ENCODE measurements at places on chromosomes 3 and 15.

DNA sequence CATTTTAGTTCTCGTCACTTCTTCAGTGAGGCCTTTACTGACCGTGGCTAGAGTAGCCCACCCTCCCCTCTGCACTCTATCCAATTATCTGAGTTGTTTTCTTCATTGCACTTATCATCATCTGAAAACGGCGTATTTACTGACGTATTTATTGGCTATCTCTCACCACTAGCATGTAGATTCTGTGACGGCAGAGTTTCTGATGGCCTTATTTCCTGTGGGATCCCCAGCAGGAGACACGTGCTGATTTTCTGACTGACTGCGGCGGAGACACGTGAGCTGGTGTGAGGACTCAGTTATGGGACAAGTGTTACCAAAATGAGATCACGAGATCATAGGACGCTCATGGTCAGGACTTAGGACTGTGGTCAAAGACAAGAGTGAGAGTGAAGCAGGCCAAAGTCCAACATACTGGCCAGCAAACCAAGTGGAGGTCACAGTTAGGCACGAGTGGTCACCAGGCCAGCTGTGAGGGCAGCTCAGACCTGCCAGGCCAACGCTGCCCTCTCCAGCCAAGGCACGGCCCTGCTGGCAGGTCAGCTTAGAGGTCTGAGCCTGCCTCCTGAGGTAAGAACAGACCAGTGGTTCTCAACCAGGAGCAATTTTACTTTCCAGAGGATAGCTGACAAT lies 50.6 kb upstream of the BNIP2 start:
- no peak for DNase-seq

DNA sequence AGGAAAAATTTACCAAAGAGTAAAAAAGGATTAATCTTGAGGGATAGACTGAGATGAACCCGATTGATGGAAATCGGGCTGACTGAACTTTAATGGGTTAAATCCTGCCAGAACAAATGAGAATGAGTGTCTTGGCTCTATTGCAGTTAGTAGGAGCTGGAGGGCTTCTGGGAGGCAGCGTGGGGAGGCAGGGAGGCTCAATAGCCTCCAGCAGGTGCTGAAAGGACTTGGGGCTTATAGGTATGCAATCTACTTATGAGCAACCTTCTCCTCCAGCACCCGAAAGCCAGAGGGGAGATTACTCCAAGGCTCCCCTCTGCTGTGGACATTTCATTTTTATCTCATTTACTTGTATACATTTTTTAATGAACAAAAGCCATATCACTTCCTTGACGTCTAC lies 1.0 kb upstream of the CRYBG3 start:
- DNase-seq: no peak

GRCh38 chr15:82768414-82769054 lies 37.3 kb downstream of the FSD2 start:
- no peak for DNase-seq

GRCh38 chr3:26703519-26703918 lies 80.9 kb downstream of the LRRC3B start:
- no peak for DNase-seq

GRCh38 chr3:132926098-132926497 lies 112.1 kb upstream of the TMEM108 start:
- no peak for DNase-seq

DNA sequence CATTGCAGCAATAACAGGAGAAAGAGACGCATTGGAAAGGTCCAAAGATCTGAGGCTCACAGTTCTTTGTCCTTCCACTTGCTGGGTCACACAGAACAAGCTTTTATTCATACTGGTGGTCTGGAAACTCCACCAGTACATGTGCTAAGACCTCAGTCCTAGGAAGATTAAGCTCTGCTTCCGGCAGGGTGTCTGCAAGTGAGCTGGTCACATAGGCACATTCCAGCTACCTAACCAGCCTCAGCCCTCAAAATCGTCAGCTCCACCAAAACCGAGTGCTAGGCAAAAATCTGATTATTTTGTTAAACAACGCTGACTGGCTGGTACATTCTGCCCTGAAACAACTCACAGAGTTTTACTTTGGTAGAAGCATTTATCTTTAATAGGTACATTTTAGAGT lies 2.2 kb downstream of the ZBED2 start:
- no peak for DNase-seq

DNA sequence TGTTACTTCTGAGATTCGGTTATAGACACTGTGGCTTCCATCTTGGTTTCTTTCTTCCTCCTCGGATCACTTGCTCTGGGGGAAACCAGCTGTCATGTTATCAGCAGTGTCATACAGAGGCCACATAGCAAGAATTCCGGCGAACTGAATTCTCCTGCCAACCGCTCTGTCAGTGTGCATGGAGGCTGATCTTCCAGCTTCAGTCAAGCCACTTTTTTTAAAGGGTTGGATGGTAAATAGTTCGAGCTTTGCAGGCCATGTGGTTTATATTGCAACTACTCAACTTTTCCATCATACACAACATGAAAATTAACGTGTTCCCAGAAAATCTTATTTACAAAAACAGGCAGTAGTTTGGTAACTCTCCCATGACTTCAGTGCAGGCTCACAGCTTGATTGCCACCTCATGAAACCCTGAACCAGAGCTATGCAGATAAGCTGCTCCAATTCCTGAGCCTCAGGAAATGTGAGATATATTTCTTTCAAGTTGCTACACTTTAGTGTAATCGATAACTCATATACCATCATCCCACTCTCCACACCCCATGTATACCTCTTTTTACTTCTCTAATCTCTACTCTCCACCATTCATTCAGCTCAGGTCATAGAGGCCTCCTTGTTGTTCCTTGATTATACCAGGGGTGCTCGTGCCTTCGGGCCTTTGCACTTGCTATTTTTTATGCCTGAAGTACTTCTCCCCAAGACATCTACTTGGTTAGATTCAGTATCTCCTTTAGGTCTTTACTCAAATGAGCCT lies 7.2 kb downstream of the RPL22L1 start:
- no peak for DNase-seq

- DNase-seq: no peak
These were observed 322.6 kb upstream of the TLE3 start for GRCh38 chr15:70420086-70420947.

DNA sequence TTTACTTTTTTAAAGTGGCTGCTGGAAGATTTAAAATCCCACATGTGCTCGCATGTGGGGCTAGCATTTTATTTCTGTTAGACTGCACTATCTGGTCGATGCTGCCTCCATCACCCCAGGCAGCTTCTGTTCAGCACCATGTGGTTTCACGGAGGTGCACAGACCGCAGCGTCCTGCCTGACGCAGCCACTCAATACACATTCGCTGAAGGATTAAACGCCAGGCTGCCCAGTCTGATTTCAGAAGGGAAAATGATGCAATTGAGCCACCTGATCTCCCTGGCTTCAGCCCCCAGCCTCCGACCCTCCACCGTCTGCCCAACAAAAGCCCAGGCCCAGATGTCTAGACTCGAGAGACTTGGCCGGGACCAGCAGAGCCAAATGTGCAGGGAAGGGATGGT lies 84.5 kb downstream of the MEGF11 start:
- no peak for DNase-seq

GRCh38 chr15:76844096-76844495 lies 61.0 kb downstream of the SCAPER start:
- no peak for DNase-seq

- no peak for DNase-seq
These were observed 285.0 kb upstream of the ADAMTS9 start for GRCh38 chr3:64972793-64973192.

DNA sequence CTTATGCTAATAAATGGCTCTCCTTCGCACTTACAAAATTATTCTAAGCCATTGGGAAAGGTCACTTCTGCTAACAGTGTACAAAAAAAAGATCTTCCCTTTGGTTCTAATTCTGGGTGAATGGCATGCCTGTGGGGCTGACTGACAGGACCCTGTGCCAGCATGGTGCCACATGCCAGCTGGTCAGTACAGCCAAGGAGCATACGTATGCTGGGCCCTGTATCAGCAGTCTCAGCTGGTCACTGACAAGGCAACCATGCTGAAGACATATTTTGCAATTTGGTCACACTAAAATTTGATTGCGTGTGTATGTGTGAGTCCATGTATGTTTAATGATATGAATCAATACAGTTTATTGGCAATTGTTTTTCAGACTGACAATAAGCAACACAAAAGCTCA lies 246.1 kb downstream of the TBL1XR1 start:
- DNase-seq: no peak

DNA sequence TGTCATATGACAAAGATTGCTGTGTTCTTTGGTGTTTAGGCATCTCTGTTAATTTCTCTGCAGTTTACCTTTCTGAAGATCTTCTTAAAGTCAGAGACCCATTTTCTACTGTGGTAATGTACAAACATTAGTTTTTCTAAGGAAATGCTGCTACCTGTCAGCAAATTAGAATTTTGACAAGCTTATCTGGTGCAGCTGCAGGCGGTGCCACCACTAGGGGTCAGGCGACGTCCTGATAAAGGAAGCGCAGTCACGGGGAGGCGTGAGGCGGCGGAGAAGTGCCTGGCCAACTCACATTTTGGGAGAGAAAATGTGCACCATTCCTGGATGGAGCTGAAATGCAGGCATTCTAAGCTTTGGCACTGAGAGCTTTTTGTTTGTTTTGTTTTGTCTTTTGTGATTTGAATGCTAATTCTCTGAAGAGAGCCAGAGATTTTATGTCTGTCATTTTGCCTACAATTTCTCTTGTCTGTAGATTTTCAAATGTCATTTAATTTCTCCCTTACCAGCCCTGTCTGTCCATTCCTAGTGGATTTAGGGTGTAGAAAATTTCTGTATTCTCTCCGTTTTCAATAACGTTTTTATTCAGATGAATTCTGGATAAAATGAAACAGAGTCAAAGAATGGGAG lies 24.9 kb upstream of the SIAH2 start:
- no peak for DNase-seq

DNA sequence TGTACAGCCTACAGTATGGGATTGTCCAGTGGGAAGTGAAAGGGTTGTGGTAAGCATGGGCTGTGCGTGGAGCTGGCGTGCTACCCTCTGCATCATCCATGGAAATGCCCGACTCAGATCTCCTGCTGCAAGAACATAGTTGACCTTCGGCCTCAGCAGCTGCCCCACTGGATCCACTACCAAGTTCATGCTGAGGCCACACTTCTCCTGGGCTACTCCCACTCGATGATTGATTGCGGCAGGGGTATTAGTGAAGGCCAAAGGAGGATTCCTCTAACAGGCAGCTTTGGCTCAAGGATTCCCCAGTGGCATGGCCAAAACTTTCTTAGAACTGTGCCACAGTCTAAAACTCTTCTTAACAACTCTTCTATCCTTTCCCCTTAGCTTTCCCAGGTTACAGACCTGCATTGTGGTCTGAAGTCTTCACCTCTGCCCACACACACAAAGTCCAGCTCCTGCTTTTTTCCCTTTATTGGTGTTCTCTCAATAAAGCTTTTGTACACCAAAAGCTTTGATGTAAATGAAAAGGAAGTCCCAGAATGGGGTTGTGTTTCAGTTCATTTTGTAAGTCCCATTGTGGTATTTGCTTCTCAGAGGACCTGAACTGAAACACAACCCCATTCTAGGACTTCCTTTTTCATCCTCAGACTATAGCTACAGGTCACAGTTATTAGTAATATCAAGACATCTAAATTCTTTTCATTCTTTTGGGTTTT lies 4.9 kb upstream of the TBC1D5 start:
- DNase-seq: no peak
